ENCODE measurements at places on chromosomes 5 and 9. TPM values are rescaled to one million over a fixed set of nuclear protein-coding genes. Genes with fewer than 3 reads are reported as not detected.

DNA sequence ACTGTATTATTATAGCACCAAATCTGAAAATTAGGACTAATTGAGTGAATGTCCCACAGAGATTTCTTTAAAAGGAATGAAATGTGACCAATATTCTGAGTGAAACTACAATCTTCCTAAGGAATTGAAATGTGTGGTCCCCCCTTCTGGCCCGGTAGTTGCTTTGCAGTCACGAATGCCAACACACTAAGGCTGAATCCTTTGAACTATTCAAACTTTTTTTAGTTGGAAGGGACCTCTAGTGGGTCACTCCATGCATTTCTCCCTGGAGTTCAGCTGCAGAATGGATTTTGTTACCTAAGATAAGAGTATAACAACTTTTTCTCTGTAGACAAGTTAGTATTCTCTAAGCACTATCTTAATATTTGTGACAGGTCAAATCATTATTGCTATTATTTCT is 2.8 kb downstream of the CDH6 start:
- no peak for DNase-seq

GRCh38 chr9:79604921-79605562 is 33.3 kb downstream of the TLE4 start:
- no peak for DNase-seq

DNA sequence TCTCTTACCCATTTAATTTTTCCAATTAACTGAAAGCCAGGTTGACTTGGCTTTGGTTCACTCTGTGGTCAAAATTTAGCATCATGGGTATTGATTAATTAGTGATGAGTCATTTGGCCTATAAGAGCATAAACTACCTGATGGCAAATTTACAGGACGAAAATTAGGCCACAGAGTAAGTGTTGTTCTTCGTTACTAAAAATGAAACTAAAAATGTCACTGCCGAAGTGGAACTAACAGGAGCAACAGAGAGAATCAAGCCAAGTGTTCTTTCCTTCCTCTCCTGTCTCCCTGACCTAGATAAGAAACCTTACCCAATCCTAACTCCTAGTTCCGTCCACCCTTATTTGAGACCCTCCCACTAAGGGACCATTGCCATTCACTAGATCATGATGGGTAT is 176.9 kb downstream of the RAB3C start:
- DNase-seq: peak; percentile 34

Gene LRRTM2
- not detected for polyA plus RNA-seq

Gene TBCA
- polyA plus RNA-seq: 200 TPM

DNA sequence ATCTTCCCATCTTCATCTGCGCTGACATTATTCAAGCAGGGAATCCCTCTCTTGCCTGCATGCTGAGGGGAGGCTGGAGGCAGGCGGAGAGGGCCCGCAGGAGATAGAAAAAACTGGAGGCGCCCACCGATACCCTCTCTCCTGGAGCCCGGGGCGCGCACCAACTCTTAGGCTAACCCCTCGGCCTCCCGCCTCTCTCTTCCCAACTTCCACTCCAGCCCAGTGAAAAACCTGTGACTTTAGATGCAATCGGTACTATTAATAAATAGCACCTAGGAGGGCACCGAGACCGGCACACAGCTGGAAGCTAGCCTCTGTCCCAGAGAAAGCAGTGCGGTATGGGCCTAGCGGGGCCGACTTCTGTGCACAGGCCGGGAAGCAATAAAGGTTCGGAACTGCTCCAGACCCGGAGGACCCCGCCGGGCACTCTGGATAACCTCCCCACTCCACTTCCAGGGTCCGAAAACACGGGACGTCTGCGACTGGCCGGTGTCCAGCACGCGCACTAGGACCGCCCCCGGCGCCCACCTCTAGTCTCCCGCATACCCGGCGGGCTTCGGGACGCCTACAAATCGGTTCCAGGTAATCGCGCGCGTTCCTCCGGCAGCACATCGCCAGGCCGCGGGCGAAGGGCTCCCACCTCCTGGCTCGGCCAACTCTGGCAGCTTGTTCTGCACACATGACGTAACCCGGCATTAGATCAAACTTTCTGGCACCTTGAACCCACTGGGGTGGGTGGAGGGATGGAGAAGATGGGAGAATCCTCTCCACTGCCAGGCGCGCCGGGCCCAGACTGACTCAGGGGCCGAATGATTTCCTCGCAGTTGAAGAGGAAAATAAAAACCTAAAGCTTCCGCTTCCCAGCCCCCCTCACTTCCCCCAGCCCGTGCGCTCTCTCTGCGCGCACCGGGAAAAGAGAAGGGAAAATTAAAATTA is 1.4 kb downstream of the EFNA5 start:
- DNase-seq: no peak

GRCh38 chr9:34961574-34962490 is 3.7 kb downstream of the PHF24 start:
- no peak for DNase-seq

DNA sequence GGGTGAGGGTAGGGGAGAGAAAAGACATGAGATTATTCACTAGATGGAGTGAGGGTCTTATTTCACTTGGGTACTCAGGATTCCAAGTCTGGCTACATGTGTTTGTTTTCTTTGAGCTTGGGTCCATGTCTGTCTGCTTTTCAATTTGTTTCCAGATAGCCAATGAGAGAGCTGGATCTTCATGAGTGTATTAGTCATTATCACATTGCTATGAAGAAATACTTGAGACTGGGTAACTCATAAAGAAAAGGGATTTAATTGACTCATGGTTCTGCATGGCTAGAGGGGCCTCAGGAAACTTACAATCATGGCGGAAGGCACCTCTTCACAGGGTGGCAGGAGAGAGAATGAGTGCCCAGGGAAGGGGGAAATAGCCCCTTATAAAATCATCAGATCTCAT is 196.8 kb upstream of the TRIM32 start:
- DNase-seq: no peak

- no peak for DNase-seq
Measured at GRCh38 chr9:2972475-2972874, 128.6 kb upstream of the PUM3 start.

- no peak for DNase-seq
Measured at GRCh38 chr5:67149951-67150523, 46.6 kb downstream of the CD180 start.

Gene TRIM7
- 0.69 TPM for polyA plus RNA-seq

DNA sequence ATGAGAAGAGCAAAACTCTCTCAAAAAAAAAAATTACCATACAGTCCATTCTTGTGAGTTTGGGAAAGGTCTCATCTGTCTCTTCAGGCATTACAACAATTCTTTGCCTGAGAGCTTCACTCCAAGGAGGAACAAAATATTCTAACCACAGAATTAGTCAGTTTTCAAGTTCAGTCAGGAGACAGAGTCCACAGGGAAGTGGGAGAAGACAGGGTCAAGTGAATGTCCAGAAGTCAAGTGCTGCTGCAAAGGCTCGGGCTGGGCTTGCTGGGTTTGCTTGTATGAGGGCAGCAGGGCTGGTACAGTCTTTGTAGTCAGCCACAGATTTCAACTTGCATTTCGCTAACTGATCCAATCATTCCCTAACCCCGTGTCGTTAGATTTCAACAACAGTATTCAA is 17.6 kb upstream of the HEXB start:
- no peak for DNase-seq

DNA sequence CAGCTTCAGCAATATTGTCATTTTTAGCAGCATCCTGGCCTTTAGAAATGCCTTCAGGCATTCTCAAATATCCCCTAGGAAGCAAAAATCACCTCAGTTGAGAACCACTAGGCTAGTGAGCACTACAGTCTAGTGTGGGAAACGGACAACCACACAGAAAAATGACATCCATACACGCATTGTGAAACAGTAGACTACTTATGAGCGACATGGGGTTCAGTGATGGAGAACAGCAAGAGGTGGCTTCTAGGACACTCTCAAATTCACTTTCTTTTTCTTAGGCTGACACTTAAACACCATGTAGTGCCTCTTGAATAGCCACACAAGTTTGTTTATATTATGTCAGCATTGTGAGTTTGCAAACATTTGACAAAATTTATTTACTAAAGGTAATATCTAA is 203.0 kb downstream of the KDM4C start:
- DNase-seq: no peak

DNA sequence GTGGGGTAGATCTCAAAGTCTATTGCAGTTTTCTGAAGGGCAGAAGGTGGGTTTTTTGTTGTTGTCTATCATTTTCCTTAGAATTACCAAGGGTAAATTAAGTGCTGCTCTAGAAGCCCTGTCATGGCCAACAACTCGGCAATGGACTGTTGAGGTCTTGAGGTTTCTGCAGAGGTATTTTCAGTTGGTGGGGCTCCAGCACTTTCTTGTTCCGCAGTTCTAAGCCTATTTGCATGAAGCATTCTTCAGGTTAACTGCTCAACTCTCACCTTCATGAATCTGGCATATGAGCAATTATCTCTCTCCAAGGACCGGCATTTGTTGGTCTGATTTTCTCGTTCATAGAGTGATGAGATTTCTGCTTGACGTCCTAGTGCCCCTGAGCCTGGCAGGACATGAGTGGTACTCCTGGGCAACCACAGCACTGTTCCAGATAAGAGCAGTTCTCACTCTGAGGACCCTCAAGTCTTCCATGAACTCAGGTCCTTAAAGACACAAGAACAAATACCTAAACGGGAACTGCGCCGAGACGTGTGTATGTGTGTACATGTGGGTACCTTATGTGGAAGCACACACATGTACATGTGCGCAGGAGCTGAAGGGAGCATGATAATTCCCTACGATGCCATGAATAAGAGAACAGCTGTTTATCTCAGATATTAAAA is 544.5 kb downstream of the CSNK1G3 start:
- no peak for DNase-seq

DNA sequence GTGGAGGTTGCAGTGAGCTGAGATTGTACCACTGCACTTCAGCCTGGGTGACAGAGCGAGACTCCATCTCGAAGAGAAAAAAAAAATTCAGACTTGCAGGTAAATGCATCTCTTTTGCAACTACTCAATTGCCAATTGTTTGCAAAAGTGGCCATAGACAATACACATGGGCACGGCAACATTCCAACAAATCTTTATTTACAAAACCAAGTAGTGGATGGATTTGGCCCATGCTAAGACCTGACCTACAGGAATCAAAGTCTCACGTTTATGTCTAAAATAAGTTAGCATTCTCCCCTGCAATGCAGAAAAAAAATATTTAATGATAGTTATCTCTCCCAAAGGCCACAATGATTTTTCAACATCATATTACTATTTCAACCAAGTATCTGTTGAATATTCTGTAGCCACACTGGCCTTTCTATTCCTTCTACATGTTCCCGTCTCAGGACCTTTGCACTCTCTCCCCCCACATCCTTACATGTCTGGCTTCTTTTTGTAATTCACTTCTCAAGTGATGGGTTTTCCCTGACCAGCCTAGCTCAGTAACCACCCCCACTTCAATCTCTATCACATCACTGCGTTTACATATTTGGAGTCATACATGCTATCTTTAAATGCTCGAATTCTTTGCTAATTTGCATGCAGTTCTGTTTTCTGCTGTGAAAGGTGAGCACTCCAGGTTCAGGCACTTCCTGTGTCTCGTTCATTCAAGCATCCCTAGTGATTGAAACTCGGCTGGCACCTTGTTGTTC is 54.2 kb downstream of the FNBP1 start:
- peak; percentile 26 for DNase-seq

Gene NR2F1-AS1
- not detected for polyA plus RNA-seq

DNA sequence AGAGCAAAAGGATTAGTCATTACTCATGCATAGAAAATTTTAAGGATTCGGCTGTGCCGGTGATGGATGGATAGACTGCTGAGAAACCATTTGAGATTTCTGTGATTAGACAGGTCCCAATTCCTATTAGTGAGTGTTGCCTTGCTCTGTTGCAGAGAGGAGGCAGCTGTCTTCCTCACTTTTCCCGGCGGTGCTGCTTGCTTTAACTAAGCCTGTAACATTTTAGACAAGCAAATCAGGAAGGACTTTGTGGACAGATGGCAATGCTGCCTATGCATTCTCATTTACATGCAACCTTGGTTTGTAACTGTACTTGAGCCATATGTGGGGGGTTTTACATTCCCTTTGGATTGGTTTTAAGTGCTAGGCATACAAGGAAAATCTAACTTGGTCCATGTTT is 1176.3 kb downstream of the CDH18 start:
- DNase-seq: no peak

Gene OLFML2A
- not detected for polyA plus RNA-seq

GRCh38 chr9:117763314-117763713 is 59.1 kb downstream of the TLR4 start:
- DNase-seq: no peak

Gene LCNL1
- polyA plus RNA-seq: not detected
